Stimulated activated CD4-positive, alpha-beta T cell treated with anti-CD3 and anti-CD28 coated beads, Interleukin-2, amount 100 ng/mL, for 24 hours (primary cell): ENCODE measurements at places on chromosomes 7 and 10.

GRCh38 chr7:31687024-31687748, at the start of gene PPP1R17:
Gene PPP1R17, plus strand, starts transcription at chr7:31687215. Its CDS starts 5,227 bp downstream, at chr7:31692442.
- DNase-seq = no peak

- no peak for DNase-seq
These were observed 247.3 kb downstream of the ETV1 start for GRCh38 chr7:13742126-13742525.

DNA sequence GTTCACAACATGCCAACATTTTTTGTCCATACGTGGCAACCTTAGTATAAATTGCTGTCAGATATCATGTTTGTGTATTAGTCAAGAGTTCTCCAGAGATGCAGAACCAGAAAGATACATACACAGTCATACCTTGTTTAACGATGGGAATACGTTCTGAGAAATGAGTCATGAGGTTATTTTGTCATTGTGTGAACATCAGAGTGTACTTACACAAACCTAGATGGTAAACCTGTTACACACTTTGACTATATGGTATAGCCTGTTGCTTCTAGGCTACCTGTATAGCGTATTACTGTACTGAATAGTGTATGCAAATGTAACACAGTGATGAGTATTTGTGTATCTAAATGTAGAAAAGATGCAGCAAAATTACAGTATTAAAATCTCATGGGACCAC, 22.3 kb downstream of the ZNF518A start:
- no peak for DNase-seq

DNA sequence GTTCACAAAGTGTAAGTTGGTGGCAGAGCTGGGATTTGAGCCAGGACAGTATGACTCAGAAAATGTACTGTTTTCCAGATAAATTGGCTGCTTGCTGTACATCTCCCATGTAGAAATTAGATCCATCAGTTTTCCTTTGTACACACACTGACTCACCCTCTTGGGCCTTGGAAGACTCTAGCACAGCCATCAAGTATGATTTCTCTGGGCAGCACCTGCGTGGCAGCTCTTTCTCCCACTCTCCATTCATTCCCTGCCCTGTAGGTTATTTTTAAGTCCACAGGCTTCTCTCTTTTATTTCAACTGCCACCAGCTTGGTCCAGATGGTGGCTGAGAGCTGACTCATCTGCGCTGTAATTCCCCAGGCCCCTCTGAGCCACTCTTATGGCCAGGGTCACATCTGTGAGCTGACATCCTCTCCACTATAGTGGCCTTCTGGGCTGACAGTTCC, 28.3 kb upstream of the SDK1 start:
- no peak for DNase-seq

GRCh38 chr10:18155321-18155720, 15.1 kb downstream of the CACNB2 start:
- DNase-seq = no peak

- no peak for DNase-seq
These were observed 1.6 kb upstream of the PPP2R2D start for GRCh38 chr10:131899116-131899690.

DNA sequence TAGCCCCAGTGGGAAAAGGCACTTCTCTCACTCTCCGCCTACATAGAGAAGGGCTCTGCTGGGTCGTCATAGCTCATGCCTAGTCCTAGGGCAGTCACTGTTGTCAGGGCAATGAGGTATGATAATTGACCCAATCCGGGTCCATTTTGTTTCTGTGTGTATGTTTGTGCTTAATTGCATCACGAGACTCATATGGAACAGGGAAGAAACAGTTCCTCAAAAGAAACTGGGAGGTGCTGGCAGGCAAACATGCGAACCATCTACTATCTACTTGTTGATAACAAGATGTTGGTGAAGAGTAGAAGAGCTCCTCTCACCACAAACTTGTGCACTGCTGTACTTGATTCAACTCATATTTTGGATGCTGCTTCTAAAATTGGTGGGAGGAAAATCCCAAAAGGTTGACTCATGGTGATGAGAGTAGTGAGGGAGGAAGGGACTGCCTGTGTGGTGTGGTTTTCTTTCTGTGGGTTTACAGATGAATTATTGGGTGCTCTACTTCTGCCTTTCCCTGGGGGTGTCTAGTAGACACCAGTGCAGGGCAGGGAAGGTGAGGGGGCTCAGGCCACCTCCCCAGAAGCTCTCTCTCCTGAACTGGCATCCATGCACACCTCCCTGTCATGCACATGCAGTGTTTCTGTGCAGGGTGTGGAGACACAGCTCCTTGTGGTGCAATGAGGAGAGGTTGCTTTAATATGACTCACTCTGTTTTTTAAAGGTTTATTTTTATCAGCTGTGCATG, 29.4 kb downstream of the LSMEM1 start:
- no peak for DNase-seq

GRCh38 chr7:108094346-108094745, 35.8 kb downstream of the LAMB4 start:
- DNase-seq = no peak

DNA sequence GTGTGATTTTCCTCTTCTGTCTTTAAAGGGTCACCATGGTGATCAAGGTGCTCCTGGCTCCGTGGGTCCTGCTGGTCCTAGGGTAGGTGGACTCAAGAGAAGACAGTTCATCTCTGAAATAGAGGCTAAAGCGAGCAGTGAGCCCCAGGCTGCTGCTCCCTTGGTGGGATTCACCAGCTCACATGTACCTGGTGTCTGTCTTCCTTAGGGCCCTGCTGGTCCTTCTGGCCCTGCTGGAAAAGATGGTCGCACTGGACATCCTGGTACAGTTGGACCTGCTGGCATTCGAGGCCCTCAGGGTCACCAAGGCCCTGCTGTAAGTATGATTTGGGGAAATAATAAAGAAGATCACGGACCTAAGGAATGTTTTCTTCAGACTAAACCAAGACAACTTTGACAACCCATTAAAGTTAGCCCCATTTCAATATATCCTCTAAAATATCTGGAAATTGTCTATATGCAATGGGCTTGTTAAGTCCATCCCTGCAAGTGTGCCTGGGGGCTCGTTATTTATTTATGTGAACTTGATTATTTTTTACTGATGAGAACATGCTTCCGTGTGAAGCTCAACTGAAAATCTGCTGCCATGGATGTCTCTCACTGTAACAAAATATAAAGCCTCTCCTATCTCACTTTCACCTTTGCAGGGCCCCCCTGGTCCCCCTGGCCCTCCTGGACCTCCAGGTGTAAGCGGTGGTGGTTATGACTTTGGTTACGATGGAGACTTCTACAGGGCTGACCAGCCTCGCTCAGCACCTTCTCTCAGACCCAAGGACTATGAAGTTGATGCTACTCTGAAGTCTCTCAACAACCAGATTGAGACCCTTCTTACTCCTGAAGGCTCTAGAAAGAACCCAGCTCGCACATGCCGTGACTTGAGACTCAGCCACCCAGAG, 32.5 kb downstream of the COL1A2 start:
- no peak for DNase-seq

- DNase-seq = no peak
These were observed 35.8 kb downstream of the JAKMIP3 start for GRCh38 chr10:132101529-132101928.

DNA sequence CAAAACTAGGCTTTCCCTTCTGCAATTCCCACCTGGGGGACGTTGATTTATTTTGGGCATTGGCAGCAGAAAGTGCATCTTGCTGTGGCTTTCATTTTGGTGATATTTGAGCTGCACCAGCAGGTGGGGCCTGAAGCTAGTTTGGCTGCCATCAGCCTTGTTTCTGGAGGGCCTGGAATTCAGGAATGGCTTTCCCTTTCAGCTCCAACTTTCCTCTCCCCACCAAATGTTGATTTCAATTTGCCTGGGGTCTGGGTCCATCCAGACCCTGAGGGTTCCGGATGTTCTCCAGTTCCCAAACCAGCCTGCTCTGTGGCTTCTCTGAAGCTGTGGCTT, 640.4 kb downstream of the TYW1 start:
- DNase-seq = no peak

DNA sequence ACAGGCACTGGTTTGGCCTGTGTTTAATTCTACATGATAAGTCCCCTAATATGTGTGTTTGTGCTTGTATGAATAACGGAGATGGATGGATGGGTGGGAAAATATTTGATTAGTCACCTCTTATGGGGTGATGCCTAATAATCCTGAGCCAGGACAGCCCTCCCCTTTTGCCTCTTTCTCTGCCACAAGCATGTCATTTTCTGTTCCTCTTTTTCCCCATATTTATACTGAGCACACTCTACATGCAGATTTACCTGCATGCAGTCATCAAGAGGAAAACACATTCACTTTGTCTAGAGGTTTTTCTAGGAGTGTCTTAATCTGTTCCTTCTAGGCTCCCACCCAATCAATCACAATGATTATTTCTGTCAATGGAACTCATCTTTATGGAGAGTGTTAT, 111.6 kb upstream of the TBX20 start:
- DNase-seq = no peak

DNA sequence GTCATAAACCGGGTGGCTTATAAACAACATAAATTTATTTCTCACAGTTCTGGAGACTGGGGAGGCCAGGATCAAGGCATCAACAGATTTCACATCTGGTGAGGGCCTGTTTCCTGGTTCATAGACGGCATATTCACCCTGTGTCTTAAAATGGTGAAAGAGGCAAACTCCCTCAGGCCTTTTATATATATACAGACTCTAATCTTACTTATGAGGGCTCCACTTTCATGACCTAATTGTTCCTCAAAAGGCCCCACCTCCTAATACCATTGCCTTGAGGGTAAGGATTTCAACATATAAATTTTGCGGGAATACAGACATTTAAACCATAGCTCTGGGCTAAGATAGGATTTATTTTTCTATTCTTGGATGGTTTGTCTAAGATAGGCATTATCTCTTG, 187.2 kb downstream of the PPP1R3A start:
- DNase-seq = no peak

GRCh38 chr10:56095506-56096225, 265.4 kb downstream of the ZWINT start:
- no peak for DNase-seq

GRCh38 chr7:45136106-45137060, 21.2 kb upstream of the RAMP3 start:
- peak; percentile 64 for DNase-seq

GRCh38 chr7:81433692-81434331, 336.0 kb downstream of the HGF start:
- no peak for DNase-seq

- DNase-seq = no peak
These were observed 1.2 kb downstream of the GET4 start for GRCh38 chr7:877312-878232.

DNA sequence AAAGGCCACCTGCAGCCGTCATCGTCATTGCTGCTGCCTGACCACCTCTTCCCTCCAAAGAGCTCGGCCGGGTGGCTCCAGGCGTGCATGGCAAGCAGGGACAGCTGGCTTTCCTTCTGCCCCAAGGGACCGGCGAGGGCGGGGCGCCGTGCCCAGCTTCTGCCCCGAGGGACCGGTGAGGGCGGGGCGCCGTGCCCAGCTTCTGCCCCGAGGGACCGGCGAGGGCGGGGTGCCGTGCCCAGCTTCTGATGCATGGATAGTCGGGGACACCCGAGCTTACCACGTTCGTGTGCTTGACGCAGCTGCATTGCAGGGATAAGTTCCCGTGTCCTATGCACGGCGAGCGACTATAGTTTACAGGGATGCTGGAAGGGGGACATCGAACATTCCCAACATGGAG, 27.0 kb downstream of the CFAP46 start:
- DNase-seq = no peak

DNA sequence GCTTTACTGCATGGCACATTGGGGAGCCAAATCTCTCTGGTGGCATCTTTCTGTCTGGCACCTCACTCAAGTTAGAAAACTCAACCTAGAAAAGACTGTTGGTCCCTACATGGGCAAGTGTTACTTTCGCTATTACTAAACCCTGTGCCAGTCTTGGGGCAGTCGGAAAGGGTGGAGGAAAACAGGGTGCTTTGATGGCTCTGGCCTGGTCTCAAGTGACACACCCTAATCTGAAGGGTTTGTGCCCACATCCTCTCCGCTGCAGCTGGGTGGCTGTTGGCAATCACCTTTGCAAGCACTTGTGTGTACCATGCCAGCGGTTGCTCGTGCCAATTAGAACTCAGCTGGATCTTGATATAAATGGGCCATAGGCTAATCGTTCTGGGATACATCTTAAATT, 159.8 kb upstream of the ITGB1 start:
- DNase-seq = no peak

- no peak for DNase-seq
These were observed 10.5 kb upstream of the C10orf71 start for GRCh38 chr10:49288341-49289065.

- DNase-seq = no peak
These were observed 196.5 kb upstream of the PRPS1L1 start for GRCh38 chr7:18224138-18224537.

- no peak for DNase-seq
These were observed 33.2 kb downstream of the KMT2C start for GRCh38 chr7:152402384-152403250.

DNA sequence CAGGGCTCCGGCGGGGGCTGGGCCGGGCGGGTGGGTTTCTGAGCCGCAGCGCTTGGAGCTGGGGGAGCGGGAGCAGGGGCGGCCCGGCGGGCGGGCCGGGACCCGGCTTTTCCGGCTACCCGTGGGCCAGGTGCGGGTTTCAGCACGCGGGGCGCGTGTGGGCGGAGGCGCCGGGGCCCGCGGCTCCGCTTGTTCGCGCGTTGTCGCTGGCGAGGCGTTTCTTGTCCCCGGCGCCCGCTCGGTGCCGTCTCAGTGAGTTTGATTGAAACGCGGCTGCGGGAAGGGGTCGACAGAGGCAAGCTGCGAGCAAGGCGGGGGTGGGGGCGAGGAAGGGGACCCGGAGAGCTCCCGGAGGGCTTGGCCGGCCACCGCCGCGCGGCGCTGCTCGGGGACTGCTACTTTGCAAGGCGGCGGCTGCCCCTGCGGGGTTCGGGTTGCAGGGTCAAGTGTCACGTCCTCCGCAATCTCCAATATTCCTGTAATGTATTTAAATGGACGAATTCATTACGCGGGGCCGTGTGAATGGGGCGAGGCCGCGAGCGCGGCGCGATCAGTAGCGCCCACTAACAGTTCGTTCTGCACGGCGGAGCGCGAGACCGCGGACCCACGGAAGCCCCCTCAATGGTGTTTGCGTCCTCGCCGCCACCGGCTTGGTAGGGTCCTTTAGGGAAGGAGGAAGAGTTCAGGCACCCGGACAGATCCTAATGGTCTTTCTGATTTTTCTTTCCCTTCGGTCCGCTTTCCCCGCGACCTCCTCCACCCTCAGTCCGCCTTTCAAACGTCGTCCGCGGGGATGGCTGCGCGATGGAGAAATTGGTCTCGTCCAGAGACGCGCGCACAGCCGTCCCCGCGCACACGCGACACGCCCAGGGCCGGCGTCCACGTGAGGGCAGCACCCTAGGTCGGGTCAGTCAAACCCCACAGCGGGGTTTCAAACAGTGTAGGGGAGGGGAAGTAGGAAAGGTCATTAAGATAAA, 76.9 kb downstream of the INSIG1 start:
- no peak for DNase-seq

DNA sequence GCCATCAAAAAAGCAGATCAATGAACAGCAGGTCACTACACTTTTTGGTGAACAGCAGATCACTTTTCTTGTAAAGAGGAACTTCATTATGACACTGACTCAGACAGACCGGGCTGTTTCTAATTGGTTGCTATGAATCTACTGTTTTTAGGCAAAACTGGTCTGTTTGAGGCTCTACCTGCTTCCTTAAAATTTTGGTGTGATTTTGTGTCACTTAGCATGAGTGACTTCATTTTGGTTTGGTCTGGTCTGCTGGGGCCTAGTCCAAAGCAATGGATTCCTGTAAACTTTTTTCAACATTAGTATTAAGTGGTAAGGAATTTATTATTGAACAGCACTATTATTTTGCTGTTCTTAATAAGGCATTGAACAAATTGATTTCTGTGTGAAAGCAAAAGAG, 41.8 kb upstream of the C10orf71 start:
- no peak for DNase-seq
